ENCODE measurements at places on chromosomes 4 and X. TPM values are rescaled to one million over a fixed set of nuclear protein-coding genes. Genes with fewer than 3 reads are reported as not detected.
A peak's percentile ranks its signal among the peaks of the same experiment; 100 is the strongest.

GRCh38 chr4:158813113-158813512 lies 44.3 kb downstream of the FNIP2 start:
- no peaks in the 10 kb centered on the region for H3K27me3 ChIP-seq
- H3K4me1 ChIP-seq: peaks cover 51% of the 10 kb centered on the region
- no peak overlapping the region for H3K27ac ChIP-seq
- H3K36me3 ChIP-seq: no peaks in the 10 kb centered on the region

GRCh38 chr4:108303488-108304177 lies 134.9 kb upstream of the LEF1 start:
- DNase-seq: no peak
- H3K27me3 ChIP-seq: no peaks in the 10 kb centered on the region
- no peak overlapping the region for H3K4me3 ChIP-seq
- no peak overlapping the region for H3K27ac ChIP-seq
- H3K36me3 ChIP-seq: no peaks in the 10 kb centered on the region
- H3K4me1 ChIP-seq: no peaks in the 10 kb centered on the region

DNA sequence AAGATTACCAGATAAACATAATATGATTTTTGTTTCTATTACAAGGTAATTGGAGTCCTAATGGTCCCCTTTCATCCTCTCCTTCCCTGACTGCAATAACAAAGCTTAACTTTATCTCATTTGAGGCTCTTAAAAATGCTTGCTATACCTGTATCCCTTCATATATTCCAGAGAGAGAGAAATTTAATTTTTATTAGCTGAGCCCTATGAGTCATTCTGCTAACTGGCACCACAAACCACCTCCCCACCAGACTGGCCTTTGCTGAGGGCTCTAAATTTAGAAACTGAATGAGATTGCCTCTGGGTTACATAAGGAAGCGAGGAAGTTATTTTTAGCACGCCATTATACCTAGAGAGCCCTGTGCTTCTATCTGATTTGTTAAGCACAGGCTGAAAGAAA lies 27.4 kb downstream of the CBLL2 start:
- H3K36me3 ChIP-seq: no peaks in the 10 kb centered on the region
- DNase-seq: peak; percentile 77
- peaks cover 19% of the 10 kb centered on the region for H3K4me1 ChIP-seq
- peak overlapping the region; percentile 15 for H3K27ac ChIP-seq

VGLL1 gene
- not detected for total RNA-seq

GRCh38 chrX:49844611-49845010 lies 15.5 kb downstream of the PAGE4 start:
- no peak for DNase-seq
- H3K4me3 ChIP-seq: no peak overlapping the region
- H3K4me1 ChIP-seq: no peaks in the 10 kb centered on the region
- no peak overlapping the region for H3K27ac ChIP-seq

Measured in GM23248 (cell line).